ENCODE measurements at places on chromosomes 7 and 10. TPM values are rescaled to one million over a fixed set of nuclear protein-coding genes. Genes with fewer than 3 reads are reported as not detected.
A peak's percentile ranks its signal among the peaks of the same experiment; 100 is the strongest.

DNA sequence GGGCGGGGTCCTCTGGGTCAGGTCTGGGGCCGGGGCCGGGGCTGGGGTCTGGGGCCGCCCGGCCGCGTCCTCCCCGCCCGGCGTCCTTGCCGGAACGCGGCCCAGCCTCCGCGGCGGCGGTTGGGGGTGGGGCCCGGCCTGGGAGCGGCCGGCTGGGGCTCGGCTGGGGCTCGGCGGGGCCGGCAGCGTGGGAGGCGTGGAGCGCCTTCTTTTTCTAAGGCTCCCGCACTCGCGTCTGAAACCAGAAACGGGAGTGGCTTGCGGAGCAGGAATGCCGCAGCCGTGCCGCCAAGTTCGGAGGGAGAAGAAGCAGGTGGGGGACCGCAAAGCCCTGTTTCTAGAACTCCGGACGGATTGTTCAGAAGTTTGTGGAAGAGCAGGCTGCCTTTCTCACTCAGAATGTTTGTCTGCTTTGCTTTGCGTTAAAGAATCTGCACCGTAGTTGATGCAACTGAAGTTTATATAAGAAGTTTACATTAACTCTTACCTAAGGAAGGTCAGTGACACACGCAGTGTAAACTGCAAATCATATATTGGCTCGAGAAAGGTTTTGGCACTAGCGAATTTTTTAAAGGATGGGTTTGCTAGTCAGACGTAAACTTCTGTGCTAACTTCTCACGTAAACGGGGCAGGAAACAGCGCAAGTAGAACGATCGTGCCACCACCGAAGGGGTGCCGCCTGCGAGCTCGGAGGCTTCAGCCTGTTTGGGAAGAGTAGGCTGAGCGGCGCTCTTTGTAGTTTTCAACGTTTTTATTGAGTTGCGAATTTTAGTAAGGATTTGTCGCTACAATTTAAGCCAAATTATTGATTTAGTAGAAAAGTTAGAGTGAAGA is 729 bp downstream of the DNAJB6 start:
- peak; percentile 43 for DNase-seq
- H3K36me3 ChIP-seq, result no peaks in the 10 kb centered on the region
- H3K27me3 ChIP-seq, result no peaks in the 10 kb centered on the region
- peaks cover 40% of the 10 kb centered on the region for H3K4me1 ChIP-seq
- H3K27ac ChIP-seq, result peak overlapping the region; percentile 93

DNA sequence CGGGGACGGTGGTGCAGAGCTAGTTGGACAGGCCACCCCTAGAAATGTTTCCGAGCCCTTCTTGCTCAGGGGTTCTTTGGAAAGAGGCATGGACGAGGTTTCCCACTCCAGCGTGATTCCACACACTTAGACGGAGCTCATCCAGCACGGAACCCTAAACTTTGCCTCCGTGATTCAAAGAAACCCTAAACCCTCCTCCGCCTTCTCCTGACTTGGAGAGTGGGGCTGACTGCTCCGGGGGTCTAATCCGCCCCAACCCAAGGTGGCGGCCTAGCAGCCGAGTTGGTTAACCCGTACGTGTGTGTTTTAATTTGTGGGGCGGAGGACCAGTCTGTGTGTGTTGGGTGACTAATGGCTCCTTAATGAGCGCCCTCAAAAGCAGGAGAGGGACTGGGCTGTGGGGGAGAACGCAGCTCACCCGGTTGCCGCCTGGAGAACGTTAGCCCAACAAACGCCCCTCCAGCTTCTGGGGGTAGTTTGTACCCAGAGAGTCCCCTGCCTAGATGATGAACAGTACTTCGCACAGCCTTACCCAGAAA is 3.8 kb downstream of the NEUROG3 start:
- peaks cover 58% of the 10 kb centered on the region for H3K27me3 ChIP-seq
- H3K36me3 ChIP-seq, result no peaks in the 10 kb centered on the region
- H3K4me1 ChIP-seq, result peaks cover 16% of the 10 kb centered on the region
- H3K27ac ChIP-seq, result no peak overlapping the region
- DNase-seq, result no peak

DNA sequence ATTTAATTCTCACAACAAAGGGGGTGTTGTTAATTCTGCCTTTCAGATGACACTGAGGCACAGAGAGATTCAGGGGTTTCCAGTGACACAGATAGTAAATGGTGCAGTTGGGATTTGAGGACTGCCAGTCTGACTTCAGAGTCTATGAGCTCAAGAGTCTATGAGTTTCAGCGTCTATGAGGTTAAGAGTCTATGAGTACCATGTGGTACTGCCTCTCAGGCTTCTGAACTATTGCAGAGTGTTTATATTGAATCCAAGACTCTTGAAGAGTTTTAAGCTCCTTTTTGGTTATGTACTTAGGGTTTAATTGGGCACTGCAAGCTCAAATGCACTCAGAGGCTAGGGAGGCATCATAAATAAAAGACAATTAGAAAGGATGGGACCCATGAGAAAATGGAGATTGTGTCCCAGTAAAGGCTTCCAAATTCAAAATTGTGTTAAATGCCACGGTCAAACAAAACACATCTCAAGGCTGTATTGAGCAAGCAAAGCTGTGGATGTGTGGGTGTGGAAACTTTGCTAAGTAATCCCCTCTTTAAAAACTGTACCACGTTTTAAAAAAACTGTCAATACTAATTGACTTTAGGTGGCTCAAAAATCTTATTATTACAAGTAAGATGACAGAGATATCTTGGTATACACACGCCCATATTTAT is 123.9 kb upstream of the FAM171A1 start:
- no peak for DNase-seq
- no peaks in the 10 kb centered on the region for H3K27me3 ChIP-seq
- H3K4me3 ChIP-seq, result no peak overlapping the region
- no peak overlapping the region for H3K27ac ChIP-seq

DNA sequence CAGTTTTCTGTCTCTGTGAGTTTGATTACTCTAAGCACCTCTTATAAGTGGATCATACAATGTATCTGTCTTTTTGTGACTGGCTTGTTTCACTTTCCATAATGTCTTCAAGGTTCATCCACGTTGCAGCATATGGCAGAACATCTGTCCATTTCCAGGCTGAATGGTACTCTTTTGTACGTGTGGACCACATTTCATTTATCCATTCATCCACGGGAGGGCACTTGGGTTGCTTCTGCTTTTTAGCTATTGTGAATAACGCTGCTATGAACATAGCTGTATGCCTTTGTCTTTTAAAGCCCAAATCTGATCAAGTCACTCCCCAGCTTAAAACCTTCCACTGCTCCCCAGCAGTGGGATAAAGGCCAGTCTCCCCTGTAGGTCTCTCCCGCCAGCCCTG is 31.5 kb downstream of the EGFR start:
- no peak overlapping the region for H3K4me3 ChIP-seq
- H3K27me3 ChIP-seq, result no peaks in the 10 kb centered on the region
- H3K27ac ChIP-seq, result no peak overlapping the region
- no peaks in the 10 kb centered on the region for H3K36me3 ChIP-seq

Gene RBM20
- total RNA-seq, result 0.07 TPM

Gene FOXI2
- not detected for total RNA-seq

Data from CD8-positive, alpha-beta memory T cell (primary cell).